ENCODE measurements at places on chromosomes 2 and 18.

GRCh38 chr2:188997263-188997662 is 23.1 kb downstream of the COL3A1 start:
- no peak for DNase-seq

- no peak for DNase-seq
Observed at GRCh38 chr18:12026562-12026961, 45.3 kb downstream of the IMPA2 start.

- peak; percentile 41 for DNase-seq
Observed at GRCh38 chr2:189763908-189764661, 1.5 kb upstream of the OSGEPL1 start.

DNA sequence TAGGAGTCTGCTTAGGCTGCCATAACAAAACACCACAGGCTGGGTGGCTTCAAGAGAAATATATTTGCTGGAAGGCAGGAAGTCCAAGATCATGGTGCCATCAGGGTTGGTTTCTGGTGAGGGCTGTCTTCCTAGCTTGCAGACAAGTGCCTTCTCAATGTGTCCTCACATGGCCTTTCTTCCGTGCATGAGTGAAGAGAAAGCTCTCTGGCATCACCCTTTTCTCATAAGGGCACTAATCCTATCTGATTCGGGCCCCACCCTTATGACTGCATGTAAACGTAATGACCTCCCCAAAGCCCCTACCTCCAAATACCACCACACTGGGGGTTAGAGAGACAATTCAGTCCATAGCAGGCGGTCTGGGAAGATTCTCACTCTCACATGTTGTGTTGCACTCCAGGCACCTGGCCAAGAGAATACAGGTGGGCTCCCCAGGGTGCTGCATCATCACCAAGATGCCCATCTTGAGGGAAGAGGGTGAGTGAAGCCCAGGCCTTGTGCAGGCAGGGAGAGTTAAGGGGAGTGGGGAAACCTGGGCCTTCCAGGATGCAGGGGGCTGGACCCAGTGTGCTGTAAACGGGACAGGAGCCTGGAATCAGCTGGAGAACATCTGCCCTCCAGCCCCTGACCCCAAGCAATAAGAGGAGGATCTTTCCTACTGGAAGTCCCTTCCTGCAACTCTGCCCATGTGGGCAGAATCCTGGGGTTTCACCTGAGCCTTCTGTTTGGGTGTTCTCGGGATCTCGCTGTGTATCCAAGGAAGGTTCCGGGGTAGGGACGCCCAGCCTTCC is 10.2 kb downstream of the CATIP start:
- DNase-seq = no peak

DNA sequence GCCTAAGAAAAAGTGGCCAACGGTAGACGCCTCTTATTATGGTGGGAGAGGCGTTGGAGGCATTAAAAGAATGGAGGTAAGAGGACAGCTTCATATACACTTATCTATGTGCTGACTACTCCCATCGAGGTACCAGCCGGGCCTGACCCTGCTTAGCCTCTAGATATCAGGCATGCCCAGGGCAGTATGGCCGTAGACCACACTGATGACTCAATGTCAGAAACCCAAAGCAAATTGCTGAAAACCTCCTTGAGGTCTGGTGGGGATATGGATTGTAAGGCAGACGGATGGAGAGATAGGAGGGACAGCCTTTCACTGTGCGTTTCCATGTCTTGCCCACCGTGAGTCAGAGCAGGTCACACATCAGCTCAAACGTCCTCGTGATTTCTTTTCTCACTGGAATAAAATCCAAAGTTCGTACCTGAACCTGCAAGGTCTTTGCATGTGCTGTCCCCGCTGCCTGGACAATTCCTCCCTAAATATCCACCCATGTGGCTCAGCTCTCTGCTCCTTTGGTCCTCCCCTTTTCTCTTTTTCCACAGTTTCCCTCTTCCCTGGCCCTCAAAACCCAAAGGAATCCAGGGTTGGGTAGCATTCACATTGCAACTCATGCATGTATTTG is 168.9 kb downstream of the ANTXR1 start:
- DNase-seq = peak; percentile 82

DNA sequence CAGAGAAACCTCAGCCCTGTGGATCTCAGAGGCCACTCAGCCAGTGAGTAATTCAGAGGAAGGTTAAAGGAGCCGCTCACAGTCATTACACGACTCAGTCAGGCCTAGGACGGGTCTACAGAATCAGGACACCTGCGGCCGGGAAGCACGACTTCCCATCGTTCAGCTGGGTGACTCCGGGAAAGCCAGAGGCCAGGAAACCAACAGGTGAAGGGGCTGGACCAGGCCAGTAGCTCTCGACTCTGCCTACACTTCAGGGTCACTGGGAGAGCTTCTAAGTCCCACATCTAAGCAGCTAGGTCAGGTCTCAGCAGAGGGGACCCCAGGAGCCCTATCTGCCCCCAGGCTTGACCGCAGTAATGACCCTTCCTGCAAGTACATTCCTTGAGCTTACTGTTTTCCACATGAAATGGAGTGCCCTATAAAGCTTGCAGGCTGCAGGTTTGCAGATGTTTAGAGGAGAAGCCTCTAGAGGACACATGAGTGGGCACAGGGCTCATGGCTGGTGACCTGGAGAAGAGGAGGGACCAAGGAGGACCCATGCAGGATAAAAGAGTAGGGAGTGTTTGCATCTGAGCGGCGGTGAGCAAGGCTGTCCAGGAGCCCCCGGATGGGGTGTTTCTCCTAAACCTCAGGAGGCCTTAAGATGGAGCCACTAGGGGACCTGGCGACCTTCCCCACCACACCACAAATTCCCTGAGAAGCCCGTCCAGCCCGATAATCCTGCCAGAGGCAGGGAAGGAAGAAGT is 9.5 kb downstream of the DIPK1C start:
- no peak for DNase-seq

- no peak for DNase-seq
Observed at GRCh38 chr2:106890606-106891005, 4.6 kb upstream of the ST6GAL2 start.

GRCh38 chr2:196105951-196106350 is 37.3 kb upstream of the DNAH7 start:
- DNase-seq = no peak

DNA sequence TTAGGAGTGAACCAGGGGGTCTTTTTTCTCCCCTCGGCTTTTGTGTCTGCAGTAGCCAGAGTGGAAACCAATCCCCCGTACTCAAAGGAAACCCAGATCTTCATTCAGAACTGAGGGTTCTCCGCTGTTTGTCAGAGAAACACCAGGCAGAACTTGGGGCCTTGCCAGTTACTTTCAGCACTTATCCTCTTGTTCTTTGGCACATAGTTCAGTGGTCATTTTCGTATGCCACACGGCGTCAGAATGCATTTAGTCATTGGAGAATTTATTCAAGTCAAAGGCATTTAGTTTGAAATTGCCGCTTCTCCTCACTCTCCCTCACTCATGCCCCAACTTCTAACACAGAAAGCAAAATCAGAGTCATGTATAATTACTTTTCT is 102.9 kb downstream of the CABLES1 start:
- DNase-seq = peak; percentile 64

DNA sequence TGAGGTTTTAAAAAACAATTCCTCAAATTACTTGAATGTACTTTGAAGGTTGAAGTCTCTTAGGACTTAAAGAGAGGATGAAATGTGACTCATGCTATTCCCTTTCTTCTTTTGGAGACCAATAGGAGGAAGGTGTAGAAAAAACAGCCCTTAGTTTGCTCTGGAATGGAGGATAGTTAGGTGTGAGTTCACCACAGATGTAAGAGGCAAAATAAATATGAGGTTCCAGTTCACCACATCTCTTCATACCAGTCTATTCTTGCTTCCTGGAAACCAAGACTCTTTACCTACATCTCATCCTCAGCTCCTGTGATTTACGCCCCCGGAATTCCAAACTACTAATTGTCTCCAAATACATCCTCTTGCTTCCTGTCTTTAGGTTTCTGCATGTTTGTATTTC is 77.5 kb upstream of the TTC21B start:
- peak; percentile 35 for DNase-seq

DNA sequence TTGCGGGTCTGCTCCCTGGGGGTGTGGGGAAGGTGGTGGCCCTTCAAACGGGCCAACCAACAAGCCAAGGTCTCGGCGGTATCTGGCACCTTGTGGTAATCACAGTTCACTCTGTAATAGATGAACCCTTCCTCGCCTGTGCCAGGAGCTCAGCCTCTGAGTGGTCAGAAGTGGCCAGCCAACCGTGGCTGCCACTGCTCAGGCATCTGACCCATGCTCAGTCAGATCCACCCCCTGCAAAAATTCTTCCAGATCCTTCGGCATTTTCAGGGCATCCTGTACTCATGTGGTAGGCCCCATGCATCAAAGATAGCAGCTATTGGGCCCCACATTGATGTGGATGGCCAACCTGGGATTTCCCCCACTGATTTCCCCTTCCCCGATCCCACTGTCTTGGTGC is 39.6 kb upstream of the SERPINE2 start:
- no peak for DNase-seq

DNA sequence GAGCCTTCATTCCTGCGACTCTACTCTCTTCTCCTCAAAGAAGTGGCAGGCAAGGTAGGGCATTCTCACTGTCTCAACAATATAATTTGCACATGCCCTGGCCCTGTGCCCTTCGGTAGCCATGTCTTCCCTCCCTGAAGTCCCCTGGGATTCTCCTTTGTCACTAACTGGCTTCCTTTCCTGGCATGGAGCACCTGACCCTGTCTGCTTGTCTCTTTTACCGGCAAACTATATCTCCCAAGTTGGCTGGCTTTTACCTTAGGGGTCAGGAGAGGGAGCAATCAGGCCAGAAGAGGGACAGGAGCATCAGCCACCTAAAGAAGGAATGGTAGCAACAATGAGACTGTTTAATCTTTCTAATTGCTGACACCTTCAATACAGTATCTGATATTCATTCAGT is 51.9 kb upstream of the RMDN2 start:
- DNase-seq = no peak

DNA sequence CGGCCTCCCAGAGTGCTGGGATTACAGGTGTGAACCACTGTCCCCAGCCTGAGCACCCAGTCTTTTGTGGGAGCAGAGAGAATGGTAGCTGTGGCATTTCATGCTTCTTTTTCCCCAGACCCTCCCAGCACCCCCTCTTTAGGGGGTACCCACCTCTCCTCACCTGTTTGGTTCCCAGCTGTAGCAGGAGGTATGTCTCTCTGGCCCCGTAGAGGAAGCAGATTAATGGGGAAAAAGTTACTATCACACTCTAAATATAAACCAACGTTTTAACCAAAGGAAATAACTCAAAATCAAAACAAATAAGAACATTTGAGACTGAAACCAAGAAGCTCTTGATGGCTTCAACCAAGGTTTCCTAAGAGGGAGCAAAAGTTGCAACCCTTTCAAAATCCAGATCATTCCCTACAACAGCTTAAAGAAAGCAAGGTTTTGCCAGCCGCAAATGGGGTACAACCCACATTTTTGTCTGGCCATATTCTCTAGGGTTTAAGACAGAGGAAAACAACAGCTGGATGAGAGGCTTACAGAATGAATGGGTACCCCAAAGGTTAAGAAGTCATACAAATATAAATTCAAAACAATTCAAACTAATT is 8.0 kb downstream of the RNF125 start:
- DNase-seq = no peak

DNA sequence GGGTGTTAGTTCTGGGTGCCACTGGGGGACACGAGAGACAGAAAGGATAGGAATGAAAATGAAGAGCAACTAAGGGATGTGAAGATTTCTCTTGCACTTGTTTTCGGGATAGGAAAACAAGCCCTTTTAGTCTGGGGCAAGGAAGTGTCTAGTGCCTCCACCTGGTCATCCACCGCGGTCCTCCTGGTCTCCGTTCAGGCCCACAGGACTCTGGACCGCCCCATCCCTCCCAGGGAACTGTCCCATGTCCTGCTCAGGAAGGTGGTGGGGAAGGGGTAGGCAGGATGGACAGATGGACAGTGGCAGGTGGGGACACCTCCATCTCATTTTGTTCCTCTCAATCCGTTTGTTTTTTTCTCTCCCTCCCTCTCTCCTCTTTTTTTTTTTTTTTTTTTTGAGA is 45.9 kb downstream of the AGAP1 start:
- DNase-seq = no peak

DNA sequence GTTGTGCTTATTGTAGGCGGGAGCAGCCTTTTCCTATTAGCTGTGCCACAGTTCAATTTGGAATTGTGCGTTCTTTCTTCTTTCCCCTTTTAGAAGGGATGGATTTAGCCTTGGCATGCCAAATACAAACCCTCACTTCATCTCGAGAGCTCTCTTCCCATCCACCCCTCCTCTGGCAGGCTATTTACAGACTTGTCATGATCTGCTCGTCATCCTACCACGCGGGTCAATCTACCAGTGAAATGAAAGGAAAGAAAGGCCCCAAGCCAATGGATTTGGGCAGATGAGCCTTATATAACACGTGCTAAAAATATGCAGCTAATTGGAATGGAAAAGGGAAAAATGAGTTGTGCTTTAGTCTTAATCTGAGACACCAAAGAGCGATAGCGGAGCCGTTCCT is 277.5 kb downstream of the PRKCE start:
- DNase-seq = no peak

DNA sequence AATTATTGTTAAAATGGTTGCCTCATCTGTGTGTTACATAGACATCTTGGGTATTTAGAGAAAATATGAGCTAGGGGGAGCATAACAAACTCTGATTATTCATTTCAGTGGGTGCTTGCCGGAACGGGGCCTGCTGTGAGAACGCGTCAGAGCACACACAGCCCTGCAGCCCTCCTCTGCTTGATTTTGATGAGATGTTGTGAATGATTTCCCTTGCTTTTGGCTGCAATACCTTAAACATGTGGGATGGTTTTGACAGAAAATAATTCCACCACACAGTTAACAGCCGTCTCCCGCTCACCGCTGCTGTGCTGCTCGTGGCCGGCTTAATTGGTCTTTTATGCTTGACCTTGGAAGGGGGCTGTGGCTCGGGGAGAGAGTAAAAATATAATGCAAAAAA is 49.9 kb upstream of the TXNDC2 start:
- no peak for DNase-seq

GRCh38 chr2:223970343-223971128 is 13.3 kb downstream of the MRPL44 start:
- peak; percentile 75 for DNase-seq

DNA sequence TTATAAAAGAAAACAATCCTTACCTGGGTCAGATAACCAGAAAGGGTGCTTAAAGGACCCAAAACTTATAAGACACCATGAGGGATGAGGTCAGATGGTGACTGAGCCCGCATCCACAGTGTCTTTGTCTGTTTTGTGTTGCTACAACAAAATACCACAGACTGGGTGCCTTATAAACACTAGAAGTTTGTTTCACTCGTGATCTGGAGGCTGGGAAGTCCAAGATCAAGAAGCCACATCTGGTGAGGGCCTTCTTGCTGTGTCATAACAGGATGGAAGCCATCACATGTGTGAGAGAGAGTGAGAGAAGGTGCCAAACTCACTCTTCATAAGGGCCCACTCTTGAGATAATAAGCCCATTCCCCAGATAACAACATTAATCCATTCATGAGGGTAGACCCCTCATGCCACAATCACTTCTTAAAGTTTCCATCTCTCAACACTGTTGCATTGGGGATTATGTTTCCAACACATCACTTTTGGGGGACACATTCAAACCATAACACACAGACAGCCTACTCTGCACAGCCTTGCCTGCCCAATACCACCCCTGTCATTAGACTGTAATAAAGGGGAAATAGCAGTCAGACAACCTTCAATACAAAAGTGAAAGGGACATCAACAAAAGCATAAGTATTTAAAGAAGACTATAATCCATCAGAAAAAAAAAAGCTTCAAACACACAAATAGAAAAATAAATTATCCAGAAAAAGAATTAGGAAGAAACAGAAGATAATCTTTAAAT is 249.8 kb downstream of the ANAPC1 start:
- DNase-seq = no peak

Data from ELR (cell line).